ENCODE measurements at places on chromosomes 7 and 10.

- no peak for DNase-seq
Observed at GRCh38 chr10:74624501-74624900, 201.9 kb upstream of the KAT6B start.

- no peak for DNase-seq
Observed at GRCh38 chr10:114831186-114831867, 9.7 kb downstream of the FHIP2A start.

DNA sequence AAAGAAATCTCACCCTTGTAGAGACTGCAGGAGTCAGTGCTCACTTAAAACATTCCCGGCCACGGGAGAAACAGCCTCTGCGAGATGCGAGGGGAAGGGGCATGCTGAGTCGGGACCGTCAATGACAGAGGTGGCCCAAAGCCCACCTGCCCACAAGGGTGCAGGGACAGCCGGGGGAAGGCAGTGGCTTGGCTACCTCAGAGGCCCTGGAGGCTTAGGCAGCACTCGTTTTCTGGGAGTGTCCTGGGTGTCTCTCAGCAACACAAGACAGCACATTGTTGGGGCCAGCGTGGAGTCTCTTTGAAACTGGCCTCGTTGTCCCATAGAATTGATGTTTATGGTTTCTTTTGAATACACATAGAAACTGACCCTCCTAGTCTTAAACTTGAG, 25.6 kb upstream of the SYCE1 start:
- no peak for DNase-seq

DNA sequence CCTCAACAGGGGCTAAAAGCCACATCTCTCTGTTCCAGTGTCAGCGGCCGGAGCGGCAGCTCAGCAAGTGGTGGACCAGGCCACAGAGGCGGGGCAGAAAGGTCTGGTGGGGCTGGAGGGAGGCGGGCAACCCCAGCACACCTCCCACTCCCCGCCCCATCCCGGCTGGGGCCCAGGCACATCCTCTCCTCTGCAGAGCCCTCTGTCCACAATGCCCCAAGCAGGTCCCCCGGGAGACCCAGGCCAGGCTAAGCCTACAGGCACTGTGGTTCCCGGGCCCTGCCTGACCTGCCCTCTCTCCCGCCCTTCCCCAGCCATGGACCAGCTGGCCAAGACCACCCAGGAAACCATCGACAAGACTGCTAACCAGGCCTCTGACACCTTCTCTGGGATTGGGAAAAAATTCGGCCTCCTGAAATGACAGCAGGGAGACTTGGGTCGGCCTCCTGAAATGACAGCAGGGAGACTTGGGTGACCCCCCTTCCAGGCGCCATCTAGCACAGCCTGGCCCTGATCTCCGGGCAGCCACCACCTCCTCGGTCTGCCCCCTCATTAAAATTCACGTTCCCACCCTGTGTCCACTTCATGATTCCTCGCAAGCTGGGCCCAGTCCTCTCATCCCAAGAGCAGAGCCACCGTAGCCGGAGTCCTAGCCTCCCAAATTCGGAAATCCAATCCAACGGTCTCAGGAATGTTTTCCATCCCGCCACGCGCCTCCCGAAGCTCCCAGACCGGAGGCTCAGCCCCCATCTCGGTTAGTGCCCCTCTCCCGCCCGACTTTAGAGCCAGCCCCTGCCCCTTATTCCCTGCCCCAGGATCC, 2.1 kb downstream of the ADIRF start:
- peak; percentile 90 for DNase-seq

DNA sequence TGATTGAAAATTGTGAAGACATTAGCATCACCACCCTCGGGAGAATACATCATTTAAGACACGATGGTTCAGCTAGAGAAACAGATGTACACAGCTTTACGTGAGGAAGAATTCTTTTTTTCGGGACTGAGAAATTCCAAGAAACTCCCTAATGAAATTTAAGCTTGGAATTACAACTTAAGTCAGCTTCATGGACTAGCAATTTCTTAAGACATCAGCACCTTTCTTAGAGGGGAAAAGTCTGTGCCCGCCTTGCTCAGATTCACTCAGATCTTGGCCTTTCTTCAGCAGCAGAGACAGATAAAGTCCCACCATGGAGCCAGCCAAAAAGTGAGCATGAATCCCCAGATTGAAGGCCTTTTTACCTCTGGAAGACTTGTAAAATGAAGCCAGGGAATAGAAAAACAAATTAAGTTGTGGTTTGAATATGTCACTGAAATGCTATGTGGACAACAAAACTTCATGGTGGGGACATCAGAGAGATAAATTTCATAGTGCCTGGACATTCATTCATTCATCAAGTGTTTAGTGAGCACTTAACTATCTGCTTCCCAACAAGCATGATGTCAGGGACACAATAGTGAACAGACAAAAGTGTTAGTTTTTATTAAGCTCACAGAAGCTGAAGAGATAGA, 32.1 kb downstream of the PRKG1 start:
- no peak for DNase-seq

DNA sequence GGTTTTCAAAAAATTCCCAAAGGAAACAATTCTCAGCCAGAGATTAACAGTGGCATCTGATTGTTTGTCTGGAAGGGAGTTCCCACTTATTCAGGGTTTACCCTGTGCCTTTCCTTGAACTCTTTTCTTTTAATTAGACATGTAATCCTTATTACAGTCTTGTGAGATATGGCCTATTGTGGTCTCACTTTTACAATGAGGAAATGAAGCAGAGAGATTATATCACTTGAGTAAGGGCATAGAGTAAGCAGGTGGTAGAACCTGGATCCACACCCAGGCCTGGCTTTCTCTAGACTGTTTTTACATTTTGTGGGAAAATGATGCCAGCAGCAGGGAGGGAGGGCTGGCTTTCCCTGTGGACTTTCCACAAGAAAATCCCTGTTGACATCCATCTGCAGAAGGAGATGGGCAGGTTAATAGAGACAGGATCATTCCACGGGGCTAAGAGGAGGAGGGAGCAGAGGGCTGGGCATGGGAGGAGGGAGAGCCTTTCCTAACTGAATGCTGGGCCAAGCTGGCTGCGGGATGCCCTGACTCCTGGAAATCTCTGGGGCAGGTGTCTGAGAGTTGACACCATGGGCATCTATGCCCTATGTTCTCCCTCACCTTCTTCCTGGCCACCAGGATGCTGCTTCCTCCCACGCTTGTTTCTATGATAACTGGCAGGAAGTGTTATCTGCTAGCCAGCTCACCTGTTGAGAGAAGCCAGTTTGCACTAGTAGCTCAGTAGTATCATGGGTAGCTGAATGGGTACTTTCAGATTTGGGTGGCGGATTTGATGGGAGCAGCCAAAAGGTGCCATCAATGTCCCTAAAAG, 28.7 kb upstream of the ARHGAP22 start:
- DNase-seq: no peak

DNA sequence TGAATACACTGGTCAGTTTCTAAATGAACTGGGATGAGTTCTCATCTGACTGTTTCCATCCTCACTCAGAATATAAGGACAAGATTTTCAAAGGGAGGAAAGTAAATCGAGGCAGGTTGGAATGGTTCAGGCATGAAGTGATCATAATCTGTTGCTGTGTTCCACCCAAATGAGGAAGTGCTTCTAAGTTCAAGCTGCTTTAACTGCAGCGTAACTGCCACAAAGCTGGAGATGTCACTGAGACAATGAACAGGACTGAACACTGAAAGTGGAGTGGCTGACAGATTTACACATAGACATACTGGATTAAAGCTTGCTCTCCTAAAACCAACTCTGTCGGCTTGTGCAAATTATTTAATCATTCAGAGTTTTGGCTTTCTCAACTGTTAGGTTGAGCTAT, 66.6 kb downstream of the GPR37 start:
- no peak for DNase-seq

DNA sequence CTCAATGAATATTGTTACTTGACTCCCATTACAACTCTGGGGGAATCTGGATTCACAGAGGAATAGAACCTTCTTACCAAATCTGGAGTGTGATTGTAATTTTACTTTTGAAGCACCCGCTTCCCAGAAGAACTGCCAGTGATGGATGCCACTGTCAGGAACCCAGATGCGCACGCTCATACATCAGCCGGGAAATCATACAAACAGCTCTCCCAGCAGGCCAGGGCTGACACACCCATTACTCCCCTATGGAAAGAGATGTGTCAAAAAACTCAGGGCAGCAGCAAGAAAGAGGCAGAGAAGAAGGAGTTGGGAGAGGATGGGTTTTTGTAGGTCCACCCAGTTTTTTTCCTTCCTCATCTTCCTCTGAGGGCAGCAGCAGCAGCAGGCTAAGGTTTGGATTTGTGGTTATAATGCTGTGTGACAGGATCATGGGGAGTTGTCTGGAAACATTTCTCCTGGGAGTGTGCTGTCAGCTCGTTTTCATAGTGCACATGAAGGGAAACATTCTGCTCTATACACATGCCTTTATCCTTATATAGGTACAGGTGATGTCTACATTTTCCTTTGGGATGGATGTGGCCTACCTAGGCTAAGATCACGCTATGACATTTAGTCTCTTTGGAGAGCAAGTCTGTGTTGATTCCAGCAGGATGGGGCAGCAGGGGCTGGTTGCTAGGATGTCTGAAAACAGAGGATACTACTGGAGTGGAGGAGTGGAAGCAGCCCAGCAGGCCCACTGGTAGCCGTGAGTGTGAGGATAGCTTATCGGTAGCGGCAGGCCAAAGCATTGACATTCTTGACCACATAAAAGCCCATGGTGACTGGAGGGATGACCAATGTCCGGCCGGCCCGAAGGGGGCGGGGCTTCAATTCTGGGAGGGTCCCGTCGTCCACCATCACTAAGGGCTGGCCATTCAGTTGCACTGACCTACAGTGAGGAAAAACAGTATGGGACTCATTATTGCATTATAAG, 12.4 kb upstream of the HPS1 start:
- no peak for DNase-seq

GRCh38 chr10:36516281-36516680, 609.1 kb upstream of the ANKRD30A start:
- no peak for DNase-seq

- no peak for DNase-seq
Observed at GRCh38 chr7:79495544-79496272, 42.2 kb upstream of the MAGI2 start.

DNA sequence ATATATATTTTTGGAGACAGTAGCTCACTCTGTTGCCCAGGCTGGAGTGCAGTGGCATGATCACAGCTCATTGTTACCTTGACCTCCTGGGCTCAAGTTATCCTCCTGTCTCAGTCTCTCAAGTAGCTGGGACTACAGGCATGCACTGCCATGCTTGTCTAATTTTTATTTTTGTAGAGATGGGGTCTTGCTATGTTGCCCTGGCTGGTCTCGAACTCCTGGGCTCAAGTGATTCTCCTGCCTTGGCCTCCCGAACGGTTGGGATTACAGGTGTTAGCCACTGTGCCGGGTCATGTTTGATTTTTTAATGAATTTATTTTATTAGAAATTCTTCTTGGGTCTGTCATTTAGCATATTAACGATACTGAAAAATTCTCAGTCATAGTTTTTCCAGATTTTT, 70.5 kb downstream of the TMEM270 start:
- DNase-seq: no peak

GRCh38 chr7:99386584-99387238, 12.2 kb downstream of the ARPC1B start:
- DNase-seq: no peak

DNA sequence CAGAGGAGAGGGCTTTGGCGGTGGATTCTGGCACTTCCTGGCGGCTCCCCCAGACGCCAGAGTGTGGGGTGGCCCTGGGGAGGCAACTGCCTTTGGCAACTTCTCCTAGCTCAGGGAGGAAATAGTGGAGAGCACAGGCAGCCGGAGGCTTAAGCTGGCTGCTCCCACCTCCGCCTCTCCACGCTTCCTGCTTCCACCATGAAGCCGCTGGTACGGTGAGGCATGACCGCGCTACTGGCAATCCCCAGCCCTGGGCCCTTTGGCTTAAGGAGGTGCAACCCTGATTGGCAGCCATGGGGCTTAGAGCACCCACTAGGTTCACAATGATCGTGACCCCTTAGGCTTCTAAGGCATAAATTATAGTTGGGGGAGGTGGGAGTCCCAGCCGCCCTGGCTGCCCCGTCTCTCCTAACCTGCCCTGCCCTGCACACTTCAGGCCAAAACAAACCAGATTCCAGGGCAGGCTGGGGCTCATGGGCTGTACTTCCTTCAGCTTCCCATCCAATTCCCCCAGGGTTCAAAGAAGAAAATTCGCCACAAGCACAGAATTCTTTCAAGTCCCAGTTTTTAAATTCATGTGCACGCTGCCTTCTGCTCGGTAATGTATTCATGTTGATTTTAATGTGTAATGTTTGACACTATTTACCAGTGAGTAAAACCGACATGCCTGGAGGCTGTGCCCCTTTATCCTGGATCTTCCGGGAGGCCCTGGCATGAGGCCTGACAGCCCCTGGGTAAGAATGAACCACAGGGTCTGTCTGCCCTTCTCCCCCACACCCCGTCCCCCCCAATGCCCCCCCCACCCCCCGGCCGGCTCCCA, 90.7 kb upstream of the LRRC4 start:
- DNase-seq: no peak

GRCh38 chr10:127962205-127962604, 55.3 kb downstream of the PTPRE start:
- no peak for DNase-seq

GRCh38 chr10:29874606-29875269, 184.6 kb downstream of the JCAD start:
- DNase-seq: no peak

DNA sequence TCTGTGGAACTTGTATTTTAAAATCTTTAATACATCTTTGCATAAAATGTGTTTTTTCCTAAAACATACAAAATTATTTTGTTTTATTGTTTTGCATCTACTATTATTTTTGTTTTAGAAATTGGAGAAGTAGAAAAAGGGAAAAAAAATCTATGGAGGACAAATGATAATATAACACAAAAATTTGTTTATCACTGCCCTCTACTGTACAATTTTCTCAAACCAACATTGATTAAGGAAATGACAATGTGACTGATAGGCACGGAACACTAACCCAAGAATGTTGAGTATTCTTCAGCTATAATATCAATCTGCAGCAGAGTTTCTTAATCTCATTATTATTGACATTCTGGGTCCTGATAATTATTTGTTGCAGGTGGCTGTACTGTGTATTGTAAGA, 9.5 kb upstream of the ING3 start:
- peak; percentile 9 for DNase-seq

DNA sequence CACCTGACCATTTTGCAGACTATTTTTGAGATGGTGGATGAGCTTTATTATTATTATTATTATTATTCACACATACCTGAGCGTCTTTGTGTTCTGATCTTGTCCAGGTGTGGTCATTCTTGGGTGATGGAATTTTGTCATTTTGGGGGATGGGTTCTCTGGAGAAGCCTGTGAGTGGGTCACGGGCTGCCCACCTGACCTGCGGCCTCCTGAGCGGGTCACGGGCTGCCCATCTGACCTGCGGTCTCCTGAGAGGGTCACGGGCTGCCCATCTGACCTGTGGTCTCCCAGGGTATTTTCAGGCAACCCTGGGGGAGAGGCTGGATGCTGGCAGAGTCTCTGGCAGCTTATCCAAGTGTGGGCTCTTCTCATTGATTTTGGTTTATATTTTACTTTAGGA, 7.3 kb downstream of the SCART1 start:
- DNase-seq: peak; percentile 5

- no peak for DNase-seq
Observed at GRCh38 chr7:140242057-140243031, 65.6 kb upstream of the KDM7A start.

- DNase-seq: no peak
Observed at GRCh38 chr10:1015688-1016087, 10.0 kb downstream of the IDI2 start.
